Amniotic stem cell (primary cell): ENCODE measurements at places on chromosomes 4 and X.

- peak; percentile 28 for DNase-seq
Measured at GRCh38 chr4:56757261-56757746, 64.2 kb downstream of the SPINK2 start.

- no peak for DNase-seq
Measured at GRCh38 chrX:16910376-16910775, 36.1 kb upstream of the REPS2 start.

- DNase-seq: no peak
Measured at GRCh38 chrX:20668550-20668949, 401.8 kb upstream of the RPS6KA3 start.

GRCh38 chrX:139113708-139114107 lies 402.2 kb upstream of the FGF13 start:
- no peak for DNase-seq

DNA sequence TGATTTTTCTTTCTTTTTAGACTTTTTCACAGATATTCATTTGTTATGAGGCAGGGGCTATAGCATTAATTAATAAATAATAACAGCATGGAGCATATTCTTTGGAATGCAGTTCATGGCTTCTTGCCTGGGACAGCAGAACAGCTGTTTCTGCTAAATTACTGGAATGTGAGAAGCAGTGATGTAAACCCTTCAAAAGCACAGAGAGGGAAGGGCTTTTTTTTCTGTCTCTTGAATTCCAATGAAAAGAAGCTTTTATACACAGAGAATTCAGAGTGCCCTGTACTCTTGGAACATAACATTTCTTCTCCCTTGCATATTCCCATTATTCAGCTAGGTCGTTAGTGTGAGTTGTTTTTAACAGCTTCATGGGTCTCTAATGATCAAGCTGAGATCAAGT lies 28.5 kb upstream of the ANK2 start:
- DNase-seq: no peak
